CD4-positive, alpha-beta T cell (primary cell): ENCODE measurements at places on chromosomes 1 and 21.

GRCh38 chr1:232999956-233000625, 49.7 kb downstream of the NTPCR start:
- no peak for DNase-seq

DNA sequence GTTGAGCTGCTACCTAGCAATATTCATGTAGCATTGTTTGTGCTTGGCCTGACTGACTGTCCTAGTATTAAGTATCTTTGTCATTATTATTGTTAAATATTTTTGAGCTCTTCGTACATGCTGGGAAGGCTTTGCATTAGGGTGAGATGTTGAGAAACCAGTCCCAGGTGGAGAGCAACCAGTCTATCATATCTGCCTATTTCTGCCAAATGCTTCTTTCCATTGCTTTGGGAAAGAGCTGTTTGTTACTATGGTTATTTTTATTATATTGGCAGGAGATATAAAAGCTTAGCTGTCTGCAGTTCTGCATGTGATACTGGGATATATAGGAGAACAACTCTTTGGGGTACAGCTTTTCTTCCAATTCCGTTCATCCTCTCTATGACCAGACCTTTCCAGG, 85.1 kb downstream of the CLDN17 start:
- DNase-seq, result no peak

- DNase-seq, result no peak
These were observed 121.3 kb downstream of the SEC16B start for GRCh38 chr1:177848577-177848976.

DNA sequence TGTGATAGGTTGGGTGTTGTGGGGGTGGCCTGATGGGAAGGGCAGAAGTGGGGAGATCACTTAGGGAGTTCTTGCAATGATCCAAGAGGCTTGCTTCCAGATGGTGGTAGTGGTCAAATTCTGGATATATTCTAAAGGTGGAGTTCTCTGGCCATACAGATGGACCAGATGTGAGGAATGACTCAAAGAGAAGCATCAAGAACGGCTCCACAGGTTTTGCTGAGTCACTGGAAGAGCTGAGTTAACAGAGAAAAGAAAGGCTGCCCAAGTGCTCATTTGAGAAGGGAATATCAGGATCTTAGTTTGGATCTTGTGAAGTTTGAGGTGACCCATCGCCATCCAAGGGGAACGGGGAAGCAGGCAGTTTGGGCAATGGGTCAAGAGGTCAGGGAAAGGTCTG, 192.9 kb upstream of the GALNT2 start:
- DNase-seq, result no peak

- no peak for DNase-seq
These were observed 163.4 kb upstream of the CACNA1E start for GRCh38 chr1:181319907-181320306.

DNA sequence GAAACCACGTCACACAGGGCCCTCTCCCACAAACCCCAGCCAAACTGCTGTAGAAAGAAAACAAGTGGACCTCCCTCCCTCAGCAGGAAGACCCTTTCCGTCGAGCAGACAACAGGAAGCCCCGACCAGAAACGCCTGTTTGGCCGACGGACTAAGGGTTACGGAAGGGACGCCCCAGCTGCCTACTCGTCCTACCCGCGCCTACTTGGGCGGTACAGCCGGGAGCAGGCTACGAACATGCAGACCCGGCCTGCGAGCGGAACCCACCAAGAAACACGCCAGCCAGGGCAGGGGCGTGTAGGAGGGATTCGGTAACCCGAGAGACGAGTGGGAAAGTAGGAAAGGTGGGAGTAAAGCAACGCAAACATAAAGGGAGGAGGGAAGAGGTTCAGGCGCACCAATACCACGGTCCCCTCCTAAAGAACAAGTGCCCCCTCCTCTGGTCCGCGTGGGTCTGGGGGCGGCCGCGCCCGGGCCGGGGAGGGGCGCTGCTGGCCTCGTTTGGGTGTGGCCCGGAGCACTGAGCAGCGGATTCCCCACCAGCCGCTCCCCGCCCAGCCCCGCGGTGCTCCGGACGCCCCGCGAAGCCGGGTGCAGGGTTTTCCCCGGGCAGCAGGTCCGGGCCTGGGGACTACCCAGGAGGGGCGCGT, 450 bp downstream of the S100A10 start:
- DNase-seq, result peak; percentile 22

DNA sequence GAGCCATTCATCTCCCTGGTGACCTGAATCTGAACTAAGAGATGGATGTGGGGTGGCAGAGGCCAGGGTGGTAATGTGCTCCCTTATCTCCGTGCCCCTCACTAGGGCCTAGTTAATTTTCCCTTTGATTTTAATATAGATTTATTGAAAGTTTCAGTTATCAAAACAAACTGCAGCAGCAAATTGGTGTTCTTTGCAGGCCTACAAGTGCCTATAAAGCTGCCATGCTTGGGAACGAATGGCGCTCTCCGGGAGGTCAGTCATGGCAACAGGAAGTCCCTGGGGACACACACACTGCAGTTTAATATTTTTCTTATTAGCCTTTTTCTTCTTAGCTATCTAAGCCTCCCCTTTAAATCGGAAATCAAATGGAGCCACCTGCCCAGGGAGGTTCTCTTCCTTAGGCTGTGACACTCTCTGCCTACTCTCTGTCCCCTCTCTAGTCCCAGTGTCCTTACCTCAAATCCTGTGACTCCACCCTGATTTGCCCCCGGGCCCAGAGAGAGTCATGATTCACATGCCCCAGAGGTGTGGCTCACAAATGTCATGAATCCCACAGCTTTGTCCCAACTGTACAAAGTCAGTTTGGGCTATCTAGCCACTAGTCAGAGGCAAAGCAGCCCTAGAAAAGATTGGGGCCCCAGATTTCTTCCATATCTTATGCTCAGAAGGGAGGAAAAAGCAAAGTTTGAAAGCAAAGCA, 4.3 kb upstream of the ERI3 start:
- no peak for DNase-seq

- DNase-seq, result no peak
These were observed 322.8 kb downstream of the KCTD3 start for GRCh38 chr1:215889871-215890270.

DNA sequence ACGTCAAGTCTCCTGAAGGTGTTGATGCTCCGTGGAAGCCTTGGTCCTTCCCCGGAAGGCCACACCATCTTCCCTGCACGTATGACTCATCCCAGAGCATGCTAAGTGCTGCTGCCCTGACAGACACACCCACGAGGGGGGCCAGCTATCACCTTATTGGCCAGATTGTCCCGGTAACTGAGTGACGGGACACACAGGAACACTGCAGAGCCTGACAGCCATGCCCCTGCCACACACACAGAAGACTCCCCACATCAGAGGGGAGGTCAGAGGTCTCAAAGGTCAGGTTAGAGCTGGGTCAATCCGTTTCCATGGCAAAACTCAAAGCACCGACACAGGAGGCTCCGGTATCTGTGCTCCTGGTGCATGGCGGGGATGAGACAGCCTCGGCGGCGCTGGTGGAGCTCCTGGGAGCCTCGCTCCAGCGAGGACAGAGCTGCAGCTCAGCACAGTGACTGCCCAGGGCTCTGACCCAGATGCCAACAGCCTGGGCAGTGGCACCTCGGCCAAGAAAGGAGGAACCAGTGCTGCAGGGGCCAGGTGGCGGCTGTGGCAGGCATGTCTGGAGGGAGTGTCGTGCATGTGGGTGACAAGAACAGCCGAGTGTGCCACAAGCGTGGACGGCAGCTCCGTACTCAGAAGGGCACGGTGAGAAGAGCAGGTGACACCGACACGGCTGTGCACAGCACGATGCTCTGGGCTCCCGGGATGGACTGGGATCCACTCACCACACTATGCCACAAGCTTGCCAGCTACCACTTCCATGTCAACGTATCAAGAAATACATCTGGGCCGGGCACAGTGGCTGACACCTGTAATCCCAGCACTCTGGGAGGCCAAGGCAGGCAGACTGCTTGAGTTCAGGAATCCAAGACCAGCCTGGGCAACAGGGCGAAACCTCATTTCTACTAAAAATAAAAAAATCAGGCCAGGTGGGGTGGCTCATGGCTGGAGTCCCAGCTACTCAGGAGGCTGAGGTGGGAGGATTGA, 14.8 kb upstream of the TMEM240 start:
- no peak for DNase-seq

- DNase-seq, result peak; percentile 6
These were observed 83.8 kb upstream of the ETS2 start for GRCh38 chr21:38721958-38722357.
